ENCODE measurements at places on chromosomes 1 and 21.

DNA sequence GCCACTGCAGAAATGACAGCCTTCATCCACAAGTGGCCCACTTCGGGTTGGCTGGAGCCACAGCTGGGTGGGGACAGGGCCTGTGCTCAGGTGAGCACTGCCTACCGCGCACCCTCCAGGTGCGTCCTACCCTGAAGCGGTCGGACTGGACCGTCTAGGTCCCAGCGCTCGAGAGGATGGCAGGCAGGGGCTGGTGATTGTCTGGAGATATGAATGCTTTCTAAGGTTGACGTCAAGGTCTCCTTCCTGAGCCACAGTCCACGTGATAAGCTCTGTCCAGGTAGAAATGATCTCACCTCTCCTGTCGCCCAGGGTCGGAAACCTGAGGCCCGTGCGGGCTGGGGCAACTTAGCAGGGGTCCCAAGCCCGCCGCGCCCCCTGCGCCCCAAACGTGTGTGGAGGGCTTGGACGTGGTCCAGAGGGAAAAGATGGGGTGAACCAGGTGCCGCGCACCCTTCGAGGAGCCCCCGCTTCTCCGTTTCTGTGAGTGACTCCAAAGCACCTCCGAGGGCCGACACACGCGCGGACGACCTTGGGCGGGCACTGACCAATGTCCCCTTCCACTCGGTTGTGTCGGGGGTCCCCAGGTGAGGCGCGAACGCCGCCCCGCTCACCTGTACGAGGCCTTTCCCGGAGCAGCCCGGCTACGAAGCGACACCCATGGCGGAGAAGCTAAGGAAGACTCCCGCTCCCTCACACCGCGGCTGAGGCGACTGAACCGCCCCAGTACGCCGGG lies 853 bp upstream of the DOP1B start:
- DNase-seq = no peak

DNA sequence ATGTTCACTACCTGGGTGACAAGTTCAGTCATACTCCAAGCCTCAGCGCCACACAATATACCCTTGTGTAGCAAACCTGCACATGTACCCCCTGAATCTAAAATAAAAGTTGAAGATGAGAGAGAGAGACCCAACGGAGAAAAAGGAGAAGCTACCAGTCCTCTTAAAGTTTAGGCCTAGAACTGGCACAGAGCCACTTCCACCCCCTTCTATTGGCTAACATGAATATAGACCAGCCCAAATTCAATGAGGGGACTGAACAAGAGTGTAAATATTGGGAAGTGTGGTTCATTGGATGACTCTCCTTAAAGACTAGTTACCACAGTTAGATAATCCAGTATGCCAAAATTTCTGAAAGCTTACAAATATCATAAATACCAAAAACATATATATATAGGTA lies 139.9 kb upstream of the ATP1B1 start:
- DNase-seq = no peak

DNA sequence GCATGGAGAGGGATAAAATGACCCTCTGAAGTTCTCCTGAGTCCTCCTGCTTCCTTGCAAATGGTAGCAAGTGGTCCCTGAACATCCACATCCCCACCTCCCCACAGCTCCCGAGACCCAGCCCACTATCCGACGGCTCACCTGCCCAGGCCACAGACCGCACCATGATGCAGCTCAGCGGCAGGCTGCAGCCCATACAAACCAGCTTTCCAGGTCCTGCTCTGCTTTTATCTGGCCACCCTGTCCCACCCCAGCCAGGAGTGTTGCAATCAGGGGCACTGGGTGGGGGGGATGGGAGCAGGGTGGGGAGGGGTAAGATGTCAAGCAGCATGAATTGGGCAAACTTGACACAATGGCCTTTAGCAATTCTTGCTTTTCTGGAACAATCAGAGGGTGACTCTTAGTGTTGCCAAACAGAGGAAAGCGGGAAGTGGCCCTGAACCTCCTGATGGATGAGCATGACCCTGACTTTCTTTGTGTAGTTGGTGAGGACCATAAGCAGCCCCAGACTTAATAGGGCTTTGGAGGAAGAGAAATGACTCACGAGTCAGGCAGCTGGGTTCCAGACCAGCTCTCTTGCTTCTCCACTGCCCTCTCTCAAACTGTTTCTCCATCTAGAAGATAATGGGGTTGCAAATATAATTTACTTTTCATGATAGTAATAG lies at the start of gene CHIT1:
Gene CHIT1 (minus strand): TSS at position 203 of the 665 bp plus-strand sequence. CDS start 37 bp downstream, at position 166.
- no peak for DNase-seq

DNA sequence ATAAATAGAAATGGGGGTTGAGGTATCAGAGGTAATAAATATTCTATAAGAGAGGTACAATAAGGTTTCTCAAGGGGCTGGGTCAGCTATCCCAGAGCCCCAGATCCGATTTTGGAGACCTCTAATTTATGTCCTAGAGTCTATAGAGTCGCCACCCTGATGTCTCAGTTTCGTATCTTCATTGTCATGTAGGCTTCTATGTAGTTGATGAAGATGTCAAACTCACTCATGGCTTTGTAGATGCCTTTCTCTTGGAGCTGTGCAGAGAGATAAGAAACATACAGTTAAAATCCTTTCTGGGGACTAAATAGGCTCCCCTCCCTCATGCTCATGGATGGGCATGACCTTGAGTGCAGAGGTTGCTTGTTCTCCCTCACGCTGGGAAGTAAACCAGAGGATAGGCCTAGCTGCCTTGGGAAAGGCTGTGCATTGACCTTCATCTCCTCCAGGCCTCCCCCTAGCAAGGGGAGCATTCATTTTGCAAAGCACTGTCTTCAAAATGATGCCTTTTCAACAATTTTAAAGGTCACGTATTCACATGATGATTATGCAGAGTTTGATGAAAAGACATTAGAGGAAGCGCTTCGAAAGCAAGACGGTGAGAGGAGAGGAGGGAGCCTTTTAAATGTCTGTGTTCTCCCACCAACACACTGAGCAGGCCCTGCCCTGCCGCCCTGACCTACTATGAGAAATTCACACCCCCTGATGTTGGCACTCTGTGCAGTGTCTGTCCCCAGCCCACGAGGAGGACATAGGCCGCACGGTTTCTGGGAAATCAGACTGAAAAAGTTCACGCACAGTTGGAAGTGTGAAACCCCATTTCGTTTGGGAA lies 1.9 kb upstream of the IL19 start:
- no peak for DNase-seq

GRCh38 chr21:16587681-16588375 lies 858.0 kb downstream of the USP25 start:
- peak; percentile 6 for DNase-seq

GRCh38 chr21:38916214-38916964 lies 110.7 kb downstream of the ETS2 start:
- DNase-seq = no peak

DNA sequence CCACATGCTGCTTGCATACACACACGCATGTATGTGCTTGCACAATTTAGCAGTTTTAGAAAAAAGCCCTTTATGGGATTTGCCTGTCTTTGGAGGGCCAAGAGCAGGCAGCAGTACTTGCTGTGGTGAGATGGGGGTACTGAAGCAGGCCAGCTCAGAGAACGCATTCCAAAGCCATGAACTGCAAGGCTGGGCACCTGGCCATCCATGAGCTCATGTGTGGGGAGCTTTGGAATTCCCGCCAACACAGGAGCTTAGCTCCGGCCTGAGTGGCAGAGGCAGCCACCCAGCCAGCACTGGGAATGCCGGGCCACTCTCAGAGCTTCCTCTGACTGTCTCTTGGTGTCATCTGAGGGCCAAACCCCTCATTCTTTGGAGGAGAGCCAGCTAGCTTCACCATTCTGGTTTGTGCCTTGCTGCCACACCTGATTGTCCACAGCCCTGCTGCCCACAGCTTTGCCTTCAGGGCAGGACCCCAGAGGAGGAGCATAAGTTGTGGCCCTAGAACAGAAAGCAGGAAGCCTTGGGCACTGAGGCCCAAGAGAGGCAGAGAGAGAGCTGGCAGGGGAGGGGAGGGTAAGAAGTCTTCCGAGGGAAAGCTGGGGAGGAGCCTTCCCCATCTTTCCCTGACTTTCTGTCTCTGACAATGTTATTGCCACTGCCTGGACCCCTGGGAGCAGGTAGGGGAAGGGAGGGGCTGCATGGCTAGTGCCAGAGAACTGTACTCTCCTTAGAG lies 92.1 kb upstream of the POU3F1 start:
- DNase-seq = no peak

DNA sequence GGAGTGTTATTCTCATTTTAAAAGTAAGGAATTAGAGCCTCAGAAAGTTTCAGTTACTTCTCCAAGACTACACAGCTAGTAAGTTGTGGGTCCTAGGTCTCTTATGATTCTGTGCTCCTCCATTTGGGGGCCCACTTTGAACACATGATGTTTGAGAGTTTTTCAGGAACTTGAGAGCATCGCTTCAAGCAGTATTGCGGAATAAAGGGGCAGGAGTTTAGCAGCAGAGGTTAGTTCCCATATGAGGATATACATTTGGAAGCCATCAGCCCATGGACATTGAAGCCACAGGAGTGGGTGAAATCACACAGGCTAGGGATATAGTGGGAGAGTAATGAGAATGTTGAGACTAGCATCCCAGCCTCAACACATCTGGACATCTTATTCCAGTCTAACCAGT lies 143.2 kb downstream of the RASAL2 start:
- DNase-seq = no peak

GRCh38 chr21:35854281-35854680 lies 206.0 kb downstream of the SETD4 start:
- no peak for DNase-seq

GRCh38 chr1:66475940-66476339 lies 58.0 kb upstream of the SGIP1 start:
- no peak for DNase-seq

DNA sequence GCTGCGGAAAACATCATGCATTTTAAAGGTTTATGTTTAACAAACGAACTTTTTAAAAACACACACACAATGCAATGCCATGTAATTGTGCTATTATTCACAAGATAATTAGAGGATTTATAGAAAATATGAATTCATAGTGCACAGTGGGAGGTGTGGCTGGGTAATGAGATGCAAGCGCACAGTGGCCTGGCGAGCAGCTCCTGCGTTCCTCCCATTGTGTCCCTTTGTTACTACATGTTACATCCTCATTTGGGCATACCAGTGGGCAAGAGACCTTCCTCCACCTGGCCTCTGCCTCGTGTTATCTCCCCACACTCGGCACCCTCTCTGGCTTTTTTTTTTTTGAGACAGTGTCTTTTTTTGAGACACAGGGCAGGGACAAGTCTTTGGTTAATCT lies 30.0 kb upstream of the TENT5B start:
- no peak for DNase-seq

DNA sequence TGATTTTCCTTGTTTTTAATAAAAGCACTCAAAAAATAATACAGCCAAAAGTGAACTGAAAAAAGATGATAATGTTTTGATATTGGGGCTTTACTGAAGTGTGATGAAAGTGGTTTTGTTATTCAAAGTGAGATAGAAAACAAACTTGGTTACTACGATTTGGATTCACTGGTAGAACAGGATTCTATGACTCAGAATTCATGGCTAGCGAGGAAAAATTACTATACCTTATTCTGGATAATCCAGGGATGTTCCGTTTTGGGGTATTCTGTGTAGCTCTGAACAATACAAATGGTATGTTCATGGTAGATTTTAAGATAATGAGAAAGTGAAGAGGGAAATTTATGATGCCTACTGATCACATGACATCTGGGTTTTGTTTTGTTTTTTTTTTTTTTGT lies 117.7 kb downstream of the NRDC start:
- no peak for DNase-seq

- DNase-seq = no peak
Measured at GRCh38 chr1:212359794-212360479, 54.7 kb downstream of the PACC1 start.

GRCh38 chr21:14384453-14384852 lies 1.5 kb upstream of the HSPA13 start:
- DNase-seq = no peak

DNA sequence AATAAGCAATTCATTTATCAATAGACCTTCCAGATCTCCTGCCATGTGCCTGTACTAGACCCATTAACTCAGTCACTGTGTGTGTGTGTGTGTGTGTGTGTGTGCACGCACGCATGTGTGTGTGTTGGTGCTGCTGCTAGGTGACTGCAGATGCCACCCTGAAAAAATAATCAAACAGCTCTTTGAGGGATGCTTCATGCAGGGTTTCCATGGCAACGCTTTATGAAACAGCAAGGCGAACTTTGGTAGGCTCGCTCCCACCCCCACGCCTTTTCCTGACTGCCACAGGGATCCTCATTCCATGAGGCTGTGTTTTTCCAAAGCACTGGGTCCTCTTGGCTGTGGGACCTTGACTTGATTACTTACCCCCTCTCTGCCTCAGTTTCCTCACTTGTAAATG lies 94.0 kb downstream of the HMGB4 start:
- no peak for DNase-seq

DNA sequence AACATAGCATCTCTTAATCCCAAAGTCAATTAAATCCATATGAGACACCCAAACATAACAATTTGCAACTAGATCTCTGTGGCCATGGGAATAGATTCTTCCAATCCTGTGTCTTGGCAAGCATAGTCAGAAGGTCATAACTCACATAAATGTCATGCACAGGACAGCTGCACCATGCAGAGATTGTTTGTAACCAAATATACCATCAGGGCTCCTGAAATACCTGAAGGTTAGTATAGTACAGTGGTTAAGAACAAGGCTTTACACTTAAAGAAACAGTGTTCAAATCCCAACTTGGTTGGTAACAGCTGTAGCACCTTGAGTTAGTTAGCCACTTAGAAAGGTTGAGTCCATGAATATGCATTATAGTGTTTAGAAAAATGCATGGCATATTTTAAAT lies 82.6 kb upstream of the CCDC190 start:
- DNase-seq = no peak

Measured in substantia nigra (tissue), 51 donors.